Right renal cortex interstitium (tissue), 3 donors: ENCODE measurements at places on chromosomes 11 and 22. TPM values are rescaled to one million over a fixed set of nuclear protein-coding genes. Genes with fewer than 3 reads are reported as not detected.

DNA sequence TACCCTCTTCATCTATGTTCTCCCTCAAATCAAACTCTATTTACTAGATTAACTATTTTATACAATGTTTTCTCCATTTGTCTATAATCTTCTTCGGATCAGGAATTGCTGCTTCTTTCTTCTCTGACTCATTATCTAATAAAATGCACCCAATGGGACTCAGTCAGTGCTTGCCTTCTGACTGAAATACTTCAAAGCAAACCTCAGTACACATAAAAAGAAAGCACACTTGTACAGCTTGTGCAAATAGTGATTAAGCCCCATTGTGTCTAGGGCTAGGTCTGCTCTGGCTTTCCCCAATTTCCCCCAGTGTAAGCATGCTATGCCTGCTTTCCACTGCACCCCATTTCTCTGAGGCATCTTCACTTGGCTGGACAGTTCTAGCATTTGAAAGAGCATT is 118.6 kb upstream of the C11orf87 start:
- DNase-seq, result no peak

DNA sequence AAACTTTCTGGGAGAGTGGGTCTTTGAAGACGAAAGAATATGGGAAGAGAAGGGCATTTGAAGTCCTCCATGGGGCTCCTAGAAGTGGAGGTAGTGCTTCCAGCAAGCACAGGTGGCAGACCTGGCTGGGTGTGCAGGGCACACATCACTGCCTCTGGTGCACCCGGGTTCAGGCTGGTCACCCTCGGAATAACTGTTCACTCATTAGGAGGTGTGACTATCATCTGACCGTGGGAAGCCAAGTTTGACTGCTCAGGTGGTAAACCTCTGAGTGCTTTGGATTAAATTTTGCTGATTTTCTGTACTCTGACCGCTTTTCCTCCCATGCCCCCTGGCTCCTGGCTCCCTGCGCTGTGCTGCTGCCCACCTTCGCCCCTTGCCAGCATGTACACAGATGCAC is 11.1 kb downstream of the ADAMTS15 start:
- DNase-seq, result no peak

GRCh38 chr11:78223320-78223954 is 34.7 kb downstream of the USP35 start:
- DNase-seq, result no peak

GRCh38 chr11:13550761-13551160 is 55.0 kb upstream of the PTH start:
- DNase-seq, result no peak

- DNase-seq, result no peak
Observed at GRCh38 chr11:18804199-18804999, 12.8 kb upstream of the PTPN5 start.

- DNase-seq, result no peak
Observed at GRCh38 chr11:105137286-105137685, 2.3 kb downstream of the CARD18 start.

DNA sequence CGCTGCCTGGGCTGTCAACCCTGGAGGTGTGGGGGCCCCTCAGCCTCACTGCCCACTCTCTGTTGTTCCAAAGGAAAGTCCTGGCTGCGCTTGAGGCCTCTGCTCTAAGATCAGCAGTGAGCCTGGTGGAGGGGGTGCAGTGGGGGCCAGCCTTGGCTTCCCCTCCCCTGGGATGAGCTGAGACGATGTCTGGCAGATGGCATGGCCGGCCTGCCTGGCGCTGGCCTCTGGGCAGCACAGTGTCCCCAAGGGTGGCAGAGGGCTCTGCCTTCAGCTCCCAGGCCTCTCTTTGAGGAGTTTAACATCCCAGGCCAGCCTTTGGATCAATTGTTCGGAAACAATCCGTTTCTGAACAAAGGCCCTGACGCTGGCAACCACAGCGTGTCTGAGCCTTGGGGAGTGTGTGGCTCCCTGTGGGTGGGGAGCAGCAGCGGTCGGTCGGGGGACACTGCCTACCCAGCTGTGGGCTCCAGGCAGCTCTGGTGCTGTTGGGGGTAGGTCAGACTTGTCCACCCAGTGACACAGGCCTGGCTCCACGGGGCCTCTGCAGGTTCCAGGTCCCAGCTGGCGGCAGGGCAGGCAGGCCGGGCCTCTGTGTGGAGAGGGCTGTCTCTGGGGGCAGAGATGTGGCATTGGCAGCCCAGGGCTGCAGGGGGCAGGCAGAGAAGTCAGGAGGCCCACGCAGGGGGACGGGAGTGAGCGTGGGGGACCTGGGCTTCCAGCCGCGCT is 12.1 kb downstream of the TSPAN4 start:
- no peak for DNase-seq

- no peak for DNase-seq
Observed at GRCh38 chr11:84947970-84948580, 679.1 kb downstream of the DLG2 start.

DNA sequence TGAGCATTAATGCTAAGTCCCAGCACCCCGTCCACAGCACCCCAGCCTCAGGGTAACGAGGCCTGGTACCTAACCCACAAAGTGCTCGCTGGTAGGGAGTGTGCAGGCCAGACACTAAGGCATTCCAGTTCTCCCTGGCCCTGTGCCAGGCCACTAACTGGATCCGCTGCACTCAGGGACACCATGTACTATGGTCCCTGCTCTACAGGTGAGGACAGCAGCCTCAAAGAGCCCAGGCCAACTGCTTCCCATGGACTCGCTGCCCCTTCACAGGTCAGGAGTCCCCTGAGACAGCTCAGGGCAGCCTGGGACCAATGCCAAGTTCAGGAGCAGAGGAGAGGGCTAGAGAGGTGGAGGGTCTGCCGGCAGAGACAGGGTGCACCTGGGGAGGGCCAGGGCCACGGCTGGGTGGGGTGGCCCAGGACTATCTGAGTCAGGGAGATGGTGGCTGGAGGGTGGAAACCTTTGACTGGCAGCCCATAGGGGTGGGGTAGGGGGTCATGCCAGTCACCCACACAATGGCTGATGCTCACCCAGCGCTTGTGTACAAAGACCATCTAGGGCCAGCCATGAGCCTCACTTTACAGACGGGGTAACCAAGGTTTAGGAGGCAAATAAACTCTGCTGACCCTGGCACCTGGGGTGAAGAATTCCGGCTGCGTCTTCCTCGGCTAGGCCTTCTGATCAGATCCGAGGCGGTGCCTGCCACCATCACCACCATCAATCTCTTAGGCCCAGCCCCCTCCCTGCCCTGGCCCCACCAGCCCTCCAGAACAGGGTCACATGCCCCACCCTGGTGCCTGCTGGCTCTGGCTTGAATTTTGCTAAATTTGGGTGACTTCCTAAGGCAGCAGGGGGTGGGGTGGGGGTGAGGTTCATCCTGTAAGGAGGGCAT is 5.6 kb downstream of the OSBPL5 start:
- no peak for DNase-seq

GRCh38 chr11:61533401-61533800 is 24.9 kb downstream of the LRRC10B start:
- DNase-seq, result no peak

- DNase-seq, result no peak
Observed at GRCh38 chr11:86509588-86509974, 134.9 kb downstream of the CCDC81 start.

GRCh38 chr11:13702071-13702470 is 33.6 kb downstream of the FAR1 start:
- no peak for DNase-seq

Gene MUC2
- polyA plus RNA-seq, result 0.27 TPM

Gene CHRNA10
- polyA plus RNA-seq, result 1.4 TPM

Gene MRPL23
- 50.6 TPM for polyA plus RNA-seq

Gene PAMR1
- 8.5 TPM for polyA plus RNA-seq

Gene TRIM49
- not detected for polyA plus RNA-seq

Gene DEUP1
- 1.5 TPM for polyA plus RNA-seq

Gene UCP2
- 64.2 TPM for polyA plus RNA-seq
